Hematopoietic multipotent progenitor cell treated with erythropoietin and hydrocortisone succinate and interleukin-3 and kit ligand, for 4 days (in vitro differentiated cells): ENCODE measurements at places on chromosomes 5 and 9.

- DNase-seq: no peak
Measured at GRCh38 chr9:133536080-133536479, 1.6 kb downstream of the ADAMTSL2 start.

GRCh38 chr9:21047281-21047691 is 15.8 kb upstream of the HACD4 start:
- DNase-seq: peak; percentile 96

GRCh38 chr9:100534401-100534800 is 43.5 kb upstream of the CAVIN4 start:
- DNase-seq: no peak

GRCh38 chr5:107849118-107849517 is 178.4 kb upstream of the EFNA5 start:
- no peak for DNase-seq

- DNase-seq: no peak
Measured at GRCh38 chr5:109161914-109162683, 247.7 kb downstream of the PJA2 start.

DNA sequence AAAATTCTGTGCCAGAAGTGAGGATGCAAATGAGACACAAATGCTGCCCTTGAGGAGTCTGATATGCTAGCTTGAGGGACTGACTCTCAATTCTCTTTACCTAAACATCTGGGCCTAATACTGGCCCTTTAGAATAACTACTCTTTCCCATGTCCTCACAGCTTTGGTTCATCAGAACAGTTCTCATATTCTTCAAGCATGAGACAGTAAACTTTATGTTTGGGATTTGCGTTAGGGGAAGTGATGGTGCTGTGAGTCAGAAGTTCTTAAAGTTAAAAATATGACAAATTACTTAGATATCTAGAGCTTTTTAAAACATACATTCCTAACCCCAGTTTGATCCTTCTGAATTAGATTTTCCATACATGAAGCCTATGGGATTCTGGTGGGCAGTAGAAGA is 665.0 kb upstream of the RGMB start:
- no peak for DNase-seq

DNA sequence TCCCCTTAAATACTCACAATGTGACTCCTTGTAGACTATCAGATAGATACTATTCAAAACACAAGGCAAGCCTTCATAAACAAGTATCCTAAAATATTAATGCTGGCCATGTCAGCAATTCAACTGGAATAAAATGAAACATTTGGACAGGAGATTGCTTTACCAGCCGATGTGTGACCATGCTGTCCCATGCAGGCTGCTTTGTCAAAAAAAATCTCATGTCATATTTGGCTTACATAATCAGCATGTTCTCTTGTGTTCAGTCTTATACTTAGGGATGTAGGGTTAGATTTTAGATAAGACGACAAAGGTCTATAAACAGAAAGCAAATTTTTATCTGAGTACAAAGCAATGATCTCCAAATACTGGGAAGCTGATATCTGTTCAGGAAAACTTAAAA is 108.5 kb downstream of the NR6A1 start:
- peak; percentile 38 for DNase-seq

- DNase-seq: no peak
Measured at GRCh38 chr9:125432715-125433385, 171.2 kb downstream of the GAPVD1 start.

DNA sequence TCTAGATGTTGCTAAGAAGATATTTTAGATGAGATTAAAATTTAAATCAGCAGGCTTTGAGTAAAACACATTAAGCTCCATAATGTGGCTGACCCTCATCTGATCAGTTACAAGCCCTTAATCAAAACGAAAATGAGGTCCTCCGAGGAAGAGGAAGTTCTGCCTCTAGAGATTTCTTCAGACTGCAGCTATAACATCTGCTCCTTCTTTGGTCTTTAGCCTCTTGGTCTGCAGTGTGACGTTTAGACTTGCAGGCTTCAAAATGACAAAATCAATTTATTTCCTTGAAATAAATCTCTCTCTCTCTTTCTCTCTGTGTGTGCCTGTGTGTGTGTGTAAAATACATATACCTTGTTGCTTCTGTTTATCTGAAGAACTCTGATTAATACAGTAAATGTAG is 1429.8 kb upstream of the CDH9 start:
- peak; percentile 64 for DNase-seq

- peak; percentile 68 for DNase-seq
Measured at GRCh38 chr5:76341651-76342334, 61.3 kb upstream of the IQGAP2 start.

GRCh38 chr5:179621551-179622214 is 1.8 kb downstream of the HNRNPH1 start:
- no peak for DNase-seq

GRCh38 chr9:131366761-131367401 is 27.0 kb upstream of the PRRC2B start:
- DNase-seq: peak; percentile 45

DNA sequence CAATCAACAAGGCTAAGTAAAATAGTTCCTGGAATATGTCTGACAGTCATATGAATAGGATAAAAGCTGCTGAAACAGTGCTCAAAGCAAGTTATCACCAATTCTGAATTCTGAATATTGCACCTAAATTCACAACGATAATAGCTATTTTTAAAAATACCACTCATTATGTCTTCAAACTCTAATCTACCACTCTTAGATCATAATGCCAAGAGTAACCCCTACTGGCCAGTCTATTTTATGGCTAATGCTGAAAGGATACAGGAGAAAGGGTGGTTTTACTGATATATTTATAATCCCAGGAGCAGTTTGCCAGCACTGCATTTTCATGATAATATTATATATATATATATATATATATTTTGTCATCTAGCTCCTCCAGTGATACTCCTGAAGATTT is 232.8 kb downstream of the PDE4D start:
- DNase-seq: peak; percentile 78

DNA sequence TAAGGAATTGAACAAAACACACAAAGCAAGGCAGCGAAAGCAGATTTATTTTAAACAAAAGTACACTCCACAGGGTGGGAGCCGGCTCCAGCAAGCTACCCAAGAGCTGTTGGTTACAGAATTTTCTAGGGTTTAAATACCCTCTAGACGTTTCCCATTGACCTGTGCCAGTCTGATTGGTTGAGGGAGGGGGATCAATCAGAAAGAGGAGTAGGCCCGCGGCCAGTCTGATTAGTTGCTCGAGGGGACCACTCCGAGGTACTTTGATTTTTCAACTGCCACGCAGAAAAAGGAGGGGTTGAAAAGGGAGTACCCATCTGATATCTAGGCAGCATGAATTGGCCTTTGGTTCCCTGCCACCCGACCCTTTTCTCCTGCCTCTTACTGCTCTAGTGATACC is 998 bp downstream of the SRP19 start:
- no peak for DNase-seq

- DNase-seq: no peak
Measured at GRCh38 chr5:80912479-80912878, 47.7 kb upstream of the RASGRF2 start.

DNA sequence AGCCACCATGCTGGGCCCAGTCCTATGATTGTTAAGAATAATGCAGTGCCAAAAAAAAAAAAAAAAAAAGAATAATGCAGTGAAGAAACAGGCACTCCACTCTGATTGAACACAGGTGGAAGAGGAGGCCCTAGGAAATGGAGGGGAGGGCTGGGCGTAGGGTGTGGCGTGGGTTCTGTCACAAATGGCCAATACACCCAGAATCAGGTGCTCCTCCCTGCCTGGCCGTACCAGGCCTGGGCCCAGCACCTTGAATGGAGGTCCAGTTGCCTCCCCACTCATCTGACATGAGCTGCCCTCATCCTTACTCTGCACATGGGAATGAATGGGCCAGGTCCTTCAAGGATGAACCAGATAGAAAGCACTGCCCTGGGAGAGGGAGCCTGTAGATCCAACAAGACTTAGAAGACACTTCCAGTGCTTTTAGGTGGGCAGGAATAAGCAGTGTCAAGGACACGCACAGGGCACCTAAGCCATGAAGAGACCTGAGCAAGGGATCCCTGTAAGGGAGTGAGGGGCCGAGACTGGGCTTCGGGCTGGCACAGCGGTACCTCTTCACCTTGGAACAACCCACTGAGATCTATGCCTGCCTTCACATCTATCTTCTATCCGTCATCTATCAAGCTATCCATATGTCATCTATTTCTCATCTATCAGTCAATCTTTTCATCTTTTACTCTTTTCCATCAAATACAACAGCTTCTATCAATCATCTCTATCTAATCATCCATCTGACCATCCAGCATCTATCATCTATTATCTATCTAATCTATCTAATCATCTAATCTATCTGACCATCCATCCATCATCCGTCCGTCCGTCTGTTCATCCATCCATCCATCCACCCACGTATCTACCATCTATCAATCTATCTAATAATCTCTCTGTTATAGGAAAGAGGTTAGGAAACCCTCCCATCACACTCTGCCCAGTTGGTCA is 15.9 kb downstream of the NINJ1 start:
- no peak for DNase-seq

- peak; percentile 84 for DNase-seq
Measured at GRCh38 chr9:121550569-121551512, 51.2 kb upstream of the GGTA1 start.

- no peak for DNase-seq
Measured at GRCh38 chr9:22084336-22085035, 75.4 kb upstream of the CDKN2B start.

- no peak for DNase-seq
Measured at GRCh38 chr5:158559643-158560042, 540.1 kb downstream of the EBF1 start.
